Uterus (tissue), 4 donors: ENCODE measurements at places on chromosomes 2 and 18. TPM values are rescaled to one million over a fixed set of nuclear protein-coding genes. Genes with fewer than 3 reads are reported as not detected.

DNA sequence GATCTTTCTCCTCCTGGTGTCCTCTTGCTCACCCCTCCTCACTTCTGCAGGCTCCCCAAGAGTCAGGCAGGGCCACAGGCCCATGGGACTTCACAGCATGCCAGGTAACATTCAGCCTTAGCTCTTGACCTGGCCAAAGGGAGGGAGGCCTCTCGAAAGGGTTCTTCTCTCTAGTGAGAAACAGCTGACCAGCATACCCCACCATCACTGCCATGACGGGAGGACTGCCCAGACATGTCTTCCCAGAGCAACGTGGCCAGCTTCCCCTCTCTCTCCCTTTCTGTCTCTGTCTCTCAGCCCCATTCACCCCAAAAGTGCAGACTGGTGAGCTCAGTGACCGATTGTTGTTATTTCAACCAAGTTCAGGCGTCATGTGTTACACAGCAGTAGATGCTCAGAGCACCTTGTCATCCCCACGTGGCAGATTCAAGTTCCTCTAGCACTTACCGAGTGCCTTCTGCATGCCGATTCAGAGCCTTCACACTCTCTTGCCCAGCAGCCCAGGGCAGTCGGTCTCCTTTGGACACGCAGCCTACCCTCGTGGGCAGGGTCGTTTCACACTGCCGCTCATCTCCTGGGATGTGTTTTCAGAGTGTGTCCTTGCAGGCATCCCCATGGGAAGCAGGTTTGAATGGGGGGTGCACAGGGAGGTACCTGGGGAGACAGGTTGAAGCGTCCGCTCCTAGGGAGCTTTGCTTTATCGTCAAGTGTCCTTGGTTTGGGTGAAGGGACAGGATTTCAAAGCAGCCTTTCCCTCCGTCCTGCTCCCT is 259.9 kb downstream of the NDUFA10 start:
- DNase-seq: no peak

DNA sequence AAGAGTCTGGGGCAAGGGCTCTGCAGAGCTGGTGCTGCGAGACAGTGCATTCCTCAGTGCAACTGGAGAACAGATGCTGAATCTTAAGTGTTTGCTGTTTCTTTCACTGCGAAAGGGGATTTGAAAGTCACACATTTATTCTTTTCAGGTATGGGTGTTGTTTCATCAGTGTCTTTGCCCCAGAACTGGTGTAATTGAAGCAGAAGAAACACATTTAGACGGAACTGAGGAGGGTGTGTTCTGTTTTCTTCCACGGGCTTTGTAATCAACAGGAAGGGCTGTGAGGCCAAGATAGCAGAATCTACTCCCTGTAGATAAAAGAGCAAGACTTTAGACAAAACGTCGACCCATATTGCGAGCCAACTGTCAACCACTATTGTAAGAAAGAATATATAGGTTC is 151.9 kb downstream of the EPHA4 start:
- DNase-seq: no peak

GRCh38 chr2:34729845-34730244 is 1130.7 kb upstream of the FAM98A start:
- no peak for DNase-seq

- no peak for DNase-seq
Observed at GRCh38 chr18:11909061-11909455, 941 bp upstream of the MPPE1 start.

DNA sequence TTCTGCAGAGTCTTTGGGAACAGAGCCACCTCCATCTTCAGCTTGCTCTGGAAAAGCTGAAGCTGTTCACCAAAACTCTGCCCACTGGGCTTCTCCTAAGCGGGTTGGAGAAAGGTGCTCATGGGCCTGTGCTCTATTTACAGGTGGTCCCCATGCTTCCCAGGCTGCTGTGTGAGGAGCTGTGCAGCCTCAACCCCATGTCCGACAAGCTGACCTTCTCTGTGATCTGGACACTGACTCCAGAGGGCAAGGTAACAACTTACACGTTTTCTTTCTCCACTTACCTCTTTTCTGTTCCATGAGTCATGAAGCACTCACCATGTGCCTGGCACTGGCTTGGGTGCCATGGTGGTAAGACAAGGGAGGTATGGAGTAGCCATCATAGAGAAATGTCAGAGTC is 129.5 kb upstream of the ALPP start:
- no peak for DNase-seq

The CHST10 gene
- total RNA-seq: 14.9 TPM
